Fibroblast of skin of back (primary cell): ENCODE measurements at places on chromosomes 7 and 10.

- DNase-seq: peak; percentile 58
These were observed 41.2 kb upstream of the VCL start for GRCh38 chr10:73956476-73957359.

DNA sequence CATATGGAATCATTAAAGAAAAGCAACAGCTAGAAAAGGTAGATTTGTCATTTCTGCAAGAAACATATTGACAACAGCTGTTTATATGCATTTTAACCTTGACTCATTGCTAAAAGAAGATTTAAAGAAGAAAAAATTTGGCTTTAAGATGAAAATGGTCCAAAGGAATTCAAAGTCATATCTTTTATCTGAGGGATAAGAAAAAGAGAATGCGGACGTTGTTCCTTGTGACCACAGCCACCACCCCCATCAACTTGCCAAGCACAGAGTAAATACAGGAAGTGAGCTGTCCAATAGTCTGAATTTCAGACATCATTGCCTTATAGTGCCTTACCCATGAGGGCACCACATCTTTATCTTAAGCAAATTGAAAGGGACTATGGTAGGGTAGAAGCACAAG is 7.3 kb upstream of the CRPPA start:
- DNase-seq: peak; percentile 74

DNA sequence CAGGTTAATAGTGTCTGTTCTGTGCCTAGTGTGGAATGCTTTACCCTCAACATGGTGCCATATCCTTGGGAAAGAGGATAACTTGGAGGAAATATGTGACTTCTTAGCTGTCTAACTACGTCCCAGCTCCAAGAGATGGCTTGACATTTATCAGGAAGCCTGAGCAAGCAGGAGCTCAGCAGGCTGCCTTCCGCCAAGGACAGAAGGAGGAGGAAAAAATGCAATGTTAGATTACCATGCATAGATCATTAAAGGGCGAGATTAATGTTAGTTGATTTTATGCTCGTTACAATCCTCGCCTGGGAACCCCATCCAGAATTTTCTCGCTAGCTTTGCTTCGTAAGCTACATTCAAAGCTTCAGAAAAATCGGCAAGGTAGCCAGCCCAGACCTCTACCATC is 97.8 kb downstream of the GFRA1 start:
- DNase-seq: no peak

DNA sequence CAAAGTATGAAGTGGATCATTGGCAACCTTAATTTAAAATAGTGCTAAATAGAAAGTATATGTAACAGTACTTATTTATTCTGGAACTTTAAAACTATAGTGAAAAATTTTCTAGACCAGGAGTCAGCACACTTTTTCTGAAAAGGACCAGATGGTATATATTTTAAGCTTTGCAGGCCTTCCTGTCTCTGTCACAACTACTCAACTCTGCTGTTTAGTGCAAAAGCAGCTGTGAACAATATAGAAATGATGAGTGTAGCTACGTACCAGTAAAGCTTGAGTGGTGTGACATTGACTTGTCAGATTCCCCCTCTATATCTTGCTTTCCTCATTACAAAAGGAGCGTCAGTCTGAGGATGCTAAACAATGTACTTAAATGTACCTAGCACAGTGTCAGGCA is 88.1 kb upstream of the IGFBP3 start:
- DNase-seq: no peak

DNA sequence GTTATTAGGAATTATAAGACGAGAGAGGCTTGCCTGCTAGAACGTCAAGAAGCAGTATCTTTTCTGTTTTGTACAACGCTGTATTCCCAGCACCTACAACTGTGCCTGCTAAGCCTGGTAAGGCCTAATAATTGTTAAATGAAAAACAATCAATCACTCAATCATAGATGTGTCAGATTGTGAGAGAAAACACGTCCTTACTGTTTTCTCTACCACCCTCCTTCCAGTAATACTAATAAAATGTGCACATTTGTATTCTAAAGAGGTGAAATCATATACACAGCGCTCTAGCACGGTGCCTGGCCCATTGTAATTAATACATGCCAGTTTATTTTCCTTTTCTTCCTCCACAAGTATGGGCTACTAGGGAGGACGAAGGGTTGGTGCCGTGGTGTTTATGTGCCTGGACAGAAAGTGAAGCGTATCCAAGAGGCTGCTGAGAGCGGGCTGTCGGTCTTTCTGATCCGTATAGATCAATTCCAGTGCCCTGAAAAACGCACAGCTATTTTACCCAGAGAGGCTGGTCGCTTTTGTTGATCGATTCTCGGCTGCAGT is 1.5 kb upstream of the AUTS2 start:
- no peak for DNase-seq

DNA sequence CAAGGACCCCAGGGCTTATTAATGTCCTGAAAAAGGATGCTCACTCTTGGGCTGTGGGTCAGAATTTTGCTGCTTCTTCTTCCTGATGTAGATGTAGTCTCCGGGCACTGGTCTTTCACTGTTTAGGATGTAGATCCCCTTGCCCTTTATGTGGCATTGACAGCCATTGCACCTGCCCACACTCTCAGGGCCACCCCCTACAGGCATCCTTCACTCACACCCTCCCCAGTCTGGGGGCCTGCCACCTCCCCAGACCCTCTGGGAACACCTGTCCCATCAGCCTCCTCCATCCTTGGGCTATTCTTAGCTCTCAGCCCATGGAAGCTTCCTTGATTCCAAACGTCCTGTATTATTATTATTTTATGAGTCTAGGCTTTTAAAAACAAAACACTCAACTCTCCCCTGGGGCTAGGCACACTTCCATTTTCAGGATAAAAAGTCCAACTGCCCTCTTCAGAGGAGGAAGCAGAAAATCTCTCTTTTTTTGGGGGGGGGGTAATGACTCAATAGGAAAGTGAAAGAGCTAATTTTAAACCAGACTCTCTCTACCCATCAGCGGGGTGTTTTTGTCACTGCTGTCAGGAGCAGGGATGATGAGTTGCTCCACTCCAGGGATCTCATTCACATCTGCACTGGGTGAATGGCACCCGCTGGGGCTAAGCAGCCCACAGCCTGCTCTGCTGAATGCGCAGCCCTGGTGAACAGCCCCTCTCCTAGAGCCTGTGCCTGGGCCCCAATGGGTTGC is 11.5 kb upstream of the KLRG2 start:
- peak; percentile 56 for DNase-seq

DNA sequence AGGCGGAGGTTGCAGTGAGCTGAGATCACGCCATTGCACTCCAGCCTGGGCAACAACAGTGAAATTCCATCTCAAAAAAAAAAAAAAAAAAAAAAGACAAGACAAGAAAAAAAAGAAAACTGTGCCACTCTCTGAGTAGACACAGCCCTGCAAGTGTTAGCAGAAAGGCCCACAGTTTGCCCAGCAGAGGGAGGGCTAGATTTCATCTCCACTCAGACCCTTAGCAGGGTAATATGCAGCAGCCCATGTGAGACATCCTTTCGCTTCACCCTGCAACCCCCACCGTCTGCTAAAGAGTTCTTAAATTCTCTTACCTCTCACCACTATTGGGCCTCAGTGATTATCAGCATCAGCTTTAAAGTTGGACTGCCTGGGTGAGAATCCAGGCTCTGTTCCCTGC is 38.2 kb downstream of the CTNNA3 start:
- DNase-seq: no peak

DNA sequence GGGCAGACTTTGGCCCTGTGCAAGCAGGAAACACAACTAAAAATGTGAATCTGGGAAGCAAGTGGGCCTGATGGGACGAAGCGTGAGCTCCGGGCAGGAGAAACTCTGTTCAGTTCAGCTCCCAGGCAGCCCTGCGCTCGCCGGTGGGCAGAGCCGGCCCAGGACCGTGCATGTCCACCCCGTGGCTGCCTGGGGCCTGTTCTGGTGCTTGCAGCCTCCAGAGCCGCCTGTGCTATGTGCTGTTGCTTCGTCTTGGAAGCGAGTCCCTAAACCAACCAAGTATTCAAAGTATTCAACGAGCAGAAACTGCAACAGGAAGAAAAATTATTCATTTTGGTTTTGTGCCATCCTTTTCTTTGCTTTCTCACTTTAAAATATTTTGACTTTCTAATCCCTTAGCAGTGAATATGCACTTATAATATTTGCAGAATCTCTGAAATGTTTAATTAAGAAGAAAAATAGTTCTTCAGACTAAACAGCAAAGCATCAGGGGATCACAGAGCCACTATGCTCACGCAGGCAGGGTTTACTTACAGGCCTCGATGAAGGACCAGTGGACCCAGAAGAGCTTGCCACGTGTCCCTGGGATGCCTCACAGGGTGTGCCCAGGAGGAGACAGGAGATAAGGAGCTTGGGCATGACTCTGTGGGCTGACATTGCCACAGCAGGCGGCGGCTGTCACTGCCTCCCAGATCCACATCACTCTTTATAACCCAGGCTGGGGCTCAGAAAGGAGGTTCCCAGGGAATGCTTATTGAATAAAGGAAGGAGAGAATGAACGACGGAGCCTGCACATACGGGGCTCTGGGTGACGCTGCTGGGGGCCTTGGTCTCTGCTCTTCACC is 45.6 kb downstream of the VIPR2 start:
- DNase-seq: peak; percentile 78

- DNase-seq: peak; percentile 75
These were observed 1.0 kb downstream of the LRCH4 start for GRCh38 chr7:100584683-100585510.

DNA sequence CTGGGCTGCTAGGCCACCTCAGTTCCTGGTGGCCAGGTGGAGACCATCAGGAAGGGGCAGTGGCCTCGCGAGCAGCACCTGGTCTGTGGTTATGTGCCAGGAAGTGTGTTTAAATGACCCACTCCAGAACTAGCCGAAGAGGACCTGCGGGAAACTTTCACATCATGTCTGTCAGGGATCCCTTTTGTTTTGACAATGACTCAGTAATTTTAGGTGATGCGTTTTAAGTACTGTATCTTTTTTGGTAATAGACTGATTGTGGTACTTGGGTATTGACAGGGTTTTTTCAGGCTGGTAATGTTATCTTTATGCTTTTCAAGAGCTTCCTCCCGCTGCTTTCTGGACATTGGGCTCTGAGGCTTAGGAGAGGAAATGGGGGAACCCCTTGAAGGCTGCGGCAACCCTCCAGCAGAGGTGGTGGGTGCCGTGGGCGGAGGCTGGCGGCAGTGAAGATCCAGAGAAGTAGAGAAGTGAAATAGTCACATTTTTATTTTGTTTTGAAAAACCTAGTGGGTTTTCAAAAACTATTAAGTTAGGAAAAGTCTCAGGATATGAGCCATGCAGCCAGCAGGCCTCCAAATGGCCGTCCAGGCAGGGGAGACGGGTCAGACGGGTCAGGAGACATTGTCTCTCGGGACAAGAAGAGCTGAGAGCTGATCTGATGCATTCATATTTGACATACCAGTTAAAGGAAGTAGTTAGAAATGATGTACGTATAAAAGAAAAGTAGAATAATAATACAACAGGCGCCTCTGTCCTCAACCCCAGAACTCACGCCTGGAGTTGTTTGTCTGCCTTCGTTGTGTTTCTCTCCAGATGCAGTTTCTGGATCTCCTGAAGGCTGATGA is 27.7 kb downstream of the PPP2R2D start:
- peak; percentile 72 for DNase-seq

GRCh38 chr10:132793871-132794849 is 8.2 kb upstream of the NKX6-2 start:
- no peak for DNase-seq

DNA sequence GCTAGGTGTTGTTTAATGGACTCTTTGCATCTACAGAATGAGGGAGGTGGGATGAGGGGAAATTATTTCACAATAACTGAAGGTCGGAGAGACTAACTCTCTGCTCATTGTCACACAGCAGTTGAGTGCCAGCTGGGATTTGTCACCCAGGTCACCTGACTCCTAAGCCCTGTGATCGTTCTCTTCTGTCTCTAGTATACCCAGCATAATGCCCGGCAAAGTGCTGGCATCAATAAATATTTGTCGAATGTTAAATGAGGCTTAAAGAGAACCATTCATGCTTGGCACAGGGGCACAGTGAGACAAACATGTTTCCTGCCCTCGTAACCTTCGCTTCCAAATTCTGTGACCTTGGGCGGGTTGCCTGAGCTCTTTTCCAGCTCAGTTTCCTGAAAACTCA is 70.8 kb downstream of the TCF7L2 start:
- DNase-seq: no peak

DNA sequence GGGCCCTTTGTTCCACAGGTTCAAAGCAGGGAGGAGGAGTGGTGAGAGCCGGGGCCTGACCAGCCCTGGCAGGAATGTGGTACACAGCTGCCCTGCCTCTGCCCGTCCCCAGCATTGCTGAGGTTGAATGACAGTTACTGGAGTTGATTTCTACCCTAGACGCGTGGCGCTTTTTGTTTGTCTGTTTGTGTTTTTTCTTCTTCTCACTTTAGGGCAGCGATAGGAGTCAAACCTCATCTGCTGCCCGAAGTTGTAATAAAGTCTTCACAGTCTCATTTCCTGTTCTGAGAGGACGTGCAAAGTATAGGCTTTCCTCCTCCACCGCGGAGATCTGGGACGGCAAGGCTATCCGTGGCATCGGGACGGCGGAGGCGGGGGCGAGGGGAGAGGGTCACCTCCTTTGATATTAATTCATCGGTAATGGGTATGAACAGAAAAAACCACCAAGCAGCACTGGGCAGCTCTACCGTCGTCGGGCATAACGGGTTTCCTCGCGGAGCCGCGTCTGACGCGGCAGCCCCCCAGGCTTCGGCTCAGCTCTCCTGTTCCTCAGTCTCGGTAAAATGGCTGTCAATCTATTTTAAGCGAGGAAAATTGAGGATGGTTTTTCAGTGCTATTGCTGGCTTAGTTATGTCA is 160.8 kb downstream of the LRMDA start:
- no peak for DNase-seq

GRCh38 chr7:148622887-148623585 is 32.5 kb downstream of the C7orf33 start:
- no peak for DNase-seq

- DNase-seq: no peak
These were observed 91.3 kb downstream of the KIAA1549 start for GRCh38 chr7:138889582-138890498.

DNA sequence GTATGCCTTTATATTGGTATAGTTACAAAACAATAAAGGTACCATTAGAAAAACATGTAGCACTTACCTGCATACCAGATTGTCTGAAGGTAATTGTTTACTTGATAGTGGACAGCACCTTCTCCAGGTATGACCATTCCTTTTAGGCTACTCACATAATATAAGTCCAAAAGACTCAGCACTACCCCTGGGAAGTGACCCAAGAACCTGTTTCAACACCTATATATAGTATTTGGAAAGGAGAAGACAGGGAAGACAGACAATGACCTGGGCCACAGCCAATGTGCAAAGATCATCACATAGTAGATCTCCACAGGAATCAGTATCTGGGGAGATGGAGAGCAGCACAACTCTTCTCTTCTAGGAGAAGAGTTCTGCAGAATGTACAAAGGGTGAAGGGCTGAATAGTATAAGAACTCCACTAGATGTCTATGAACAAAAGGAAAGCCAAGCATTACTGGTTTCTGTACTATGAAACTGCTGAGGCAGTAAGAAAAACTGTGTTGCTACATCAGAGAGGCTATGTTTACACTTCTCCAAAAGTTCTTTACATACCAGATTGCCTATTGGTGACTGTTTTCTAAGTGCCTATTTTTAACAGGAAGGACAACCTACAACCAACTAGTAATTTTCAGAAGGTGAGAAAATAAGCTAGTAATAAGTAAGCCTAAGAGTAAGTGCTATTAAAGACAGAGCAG is 159.2 kb downstream of the BTAF1 start:
- no peak for DNase-seq
